ENCODE measurements at places on chromosomes 4 and X.

DNA sequence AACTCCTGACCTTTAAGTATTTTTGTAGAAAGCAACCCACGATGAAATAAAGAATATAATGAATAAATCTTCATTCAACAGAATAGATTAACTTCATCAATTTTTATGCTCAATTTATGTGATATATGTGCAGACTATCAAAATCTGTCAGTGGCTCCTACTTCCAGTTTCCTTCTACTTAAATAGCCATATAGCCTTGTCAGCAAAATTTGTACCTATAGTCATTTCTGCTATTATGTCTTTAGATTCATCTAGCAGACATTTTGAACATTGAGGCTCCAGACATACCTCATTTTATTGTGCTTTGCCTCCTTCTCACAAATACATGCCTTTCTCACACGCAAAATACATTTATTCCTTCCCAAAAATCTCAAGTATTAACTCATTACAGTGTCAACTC is 971.7 kb downstream of the FAM133A start:
- no peak for DNase-seq

GRCh38 chr4:19417256-19417655 is 834.4 kb upstream of the SLIT2 start:
- DNase-seq, result no peak

DNA sequence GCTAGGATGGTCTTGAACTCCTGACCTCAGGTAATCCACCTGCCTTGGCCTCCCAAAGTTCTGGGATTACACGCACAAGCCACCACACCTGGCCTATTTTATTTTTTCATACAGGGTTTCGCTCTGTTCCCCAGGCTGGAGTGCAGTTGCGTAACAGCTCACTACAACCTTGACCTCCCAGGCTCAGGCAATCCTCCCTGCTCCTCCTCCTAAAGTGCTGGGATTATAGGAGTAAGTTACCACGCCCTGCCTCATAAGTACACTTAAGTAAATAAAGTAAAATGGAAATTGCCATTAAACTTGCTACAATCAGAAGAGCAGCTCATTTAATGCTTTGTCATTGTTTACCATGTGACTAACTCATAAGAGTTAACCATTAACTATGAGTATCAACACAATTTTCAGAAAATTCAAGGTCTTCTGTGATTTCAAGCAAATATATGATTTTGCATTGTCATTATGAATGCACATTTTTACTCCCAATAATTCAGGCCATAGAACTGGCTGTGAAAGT is 12.3 kb downstream of the UGDH start:
- DNase-seq, result no peak

DNA sequence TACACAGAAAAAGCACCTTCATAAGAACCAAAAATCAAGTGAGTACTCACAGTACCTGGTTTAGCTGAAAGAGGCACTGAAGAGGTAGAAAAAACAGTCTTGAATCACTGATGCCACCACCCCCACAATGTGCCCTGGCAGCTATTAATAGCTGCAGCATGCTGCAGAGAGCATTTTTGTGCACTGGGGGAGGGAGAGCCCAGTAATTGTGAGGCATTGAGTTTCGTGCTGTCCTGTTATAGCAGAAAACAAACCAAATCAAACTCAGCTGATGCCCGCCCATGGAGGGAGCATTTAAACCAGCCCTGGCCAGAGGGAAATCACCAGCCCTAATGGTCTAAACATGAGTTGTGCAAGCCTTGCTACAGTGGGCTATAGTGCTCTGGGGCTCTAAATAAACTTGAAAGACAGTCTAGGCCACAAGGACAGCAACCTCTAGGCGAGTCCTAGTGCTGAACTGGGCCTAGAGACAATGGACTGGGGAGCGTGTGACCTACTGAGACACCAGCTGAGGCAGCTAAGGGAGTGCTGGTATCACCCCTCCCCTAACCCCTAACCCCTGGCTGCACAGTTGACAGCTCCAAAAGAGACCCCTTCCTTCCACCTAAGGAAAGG is 106.3 kb upstream of the TMLHE start:
- DNase-seq, result no peak

GRCh38 chr4:79764120-79764519 is 308.9 kb downstream of the ANTXR2 start:
- no peak for DNase-seq

- no peak for DNase-seq
These were observed 46.7 kb upstream of the IL2 start for GRCh38 chr4:122503214-122503613.

DNA sequence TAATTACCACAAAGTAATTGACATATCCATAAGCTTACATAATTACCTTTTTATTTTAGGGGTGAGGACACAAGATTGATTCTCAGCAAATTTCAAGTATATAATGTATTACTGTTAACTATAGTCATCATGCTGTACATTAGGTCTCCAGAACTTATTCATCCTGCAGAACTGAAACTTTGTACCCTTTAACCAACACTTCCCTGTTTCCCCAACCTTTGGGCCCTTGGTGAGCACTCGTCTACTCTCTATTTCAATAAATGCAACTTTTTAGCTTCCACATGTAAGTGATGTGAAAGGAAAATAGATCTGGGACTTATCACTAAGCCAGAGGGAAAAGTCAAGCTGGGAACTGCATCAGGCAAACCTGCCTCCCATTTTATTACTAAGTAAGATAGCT is 33.6 kb upstream of the CCNG2 start:
- no peak for DNase-seq

GRCh38 chrX:69103539-69103938 is 61.7 kb downstream of the PJA1 start:
- DNase-seq, result no peak

- peak; percentile 80 for DNase-seq
These were observed 570 bp downstream of the WDR44 start for GRCh38 chrX:118346258-118347094.

DNA sequence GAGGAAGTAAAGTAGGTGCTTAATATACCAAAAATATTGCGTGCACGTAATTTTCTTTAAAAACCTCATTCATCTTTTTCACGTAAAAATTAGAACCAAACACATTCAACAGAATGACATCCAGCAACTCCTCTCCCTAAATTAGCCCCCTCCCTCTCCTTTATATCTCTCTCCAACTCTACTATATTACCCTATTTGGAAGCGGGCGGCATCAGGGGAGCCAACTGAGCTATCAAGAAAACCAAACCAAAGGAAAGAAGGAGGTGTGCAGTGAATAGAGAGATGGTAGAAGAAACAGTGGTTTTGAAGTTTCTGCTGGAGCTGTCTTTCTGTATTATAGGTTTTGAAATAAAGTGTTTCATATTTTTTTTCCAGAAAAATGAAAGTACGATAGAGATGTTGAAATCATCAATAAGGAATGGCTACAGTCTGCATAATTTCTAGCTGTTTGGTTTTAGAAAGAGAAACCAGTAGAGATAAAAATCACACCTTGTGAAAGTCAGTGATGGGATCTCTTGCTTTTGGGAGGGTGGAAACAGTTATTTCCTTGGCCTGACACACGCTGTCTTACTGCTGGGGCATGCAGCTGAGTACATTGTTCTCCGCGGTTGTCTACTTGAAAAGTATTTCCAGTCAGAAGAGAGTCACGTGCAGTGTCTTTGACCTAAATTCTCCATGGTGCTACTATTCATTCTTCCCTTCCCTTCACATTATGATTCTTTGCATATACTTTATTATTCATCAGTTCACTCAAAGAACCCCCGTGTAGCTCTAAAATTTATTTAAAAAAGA is 94.1 kb upstream of the WDR17 start:
- no peak for DNase-seq

GRCh38 chrX:40485973-40486372 is 94.8 kb upstream of the ATP6AP2 start:
- DNase-seq, result no peak

DNA sequence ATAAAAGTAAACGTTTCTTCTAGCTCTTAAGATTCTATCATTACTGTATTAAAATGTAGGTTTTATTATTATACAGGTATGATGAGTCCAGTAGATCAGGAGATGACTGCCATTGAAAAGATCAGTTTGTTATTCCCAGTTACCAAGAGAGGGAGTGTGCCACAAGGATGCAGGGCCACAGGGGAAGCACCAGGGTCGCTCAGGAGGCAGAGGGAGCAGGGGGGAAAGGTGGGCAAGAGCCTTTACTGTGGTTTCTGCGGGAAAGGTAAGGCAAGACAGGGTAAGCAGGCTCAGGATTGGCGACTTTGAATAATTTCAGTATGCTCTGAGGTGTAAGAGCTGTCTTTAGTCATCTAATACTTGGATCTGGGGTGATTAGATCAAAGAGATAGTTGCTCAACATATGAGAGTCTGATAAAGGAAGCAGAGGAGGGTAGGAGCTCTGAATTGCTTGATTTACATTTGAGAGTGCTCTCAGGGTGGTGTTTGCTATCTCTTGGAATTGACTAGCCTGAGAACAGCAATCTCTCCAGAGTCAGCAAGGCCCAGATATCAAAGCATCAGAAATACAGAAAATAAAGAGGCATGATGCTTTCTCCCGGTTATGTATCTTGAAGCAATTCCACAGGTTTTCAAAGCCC is 86.0 kb downstream of the NDST3 start:
- DNase-seq, result no peak

- DNase-seq, result no peak
These were observed 436.0 kb upstream of the INTU start for GRCh38 chr4:127196655-127197352.

DNA sequence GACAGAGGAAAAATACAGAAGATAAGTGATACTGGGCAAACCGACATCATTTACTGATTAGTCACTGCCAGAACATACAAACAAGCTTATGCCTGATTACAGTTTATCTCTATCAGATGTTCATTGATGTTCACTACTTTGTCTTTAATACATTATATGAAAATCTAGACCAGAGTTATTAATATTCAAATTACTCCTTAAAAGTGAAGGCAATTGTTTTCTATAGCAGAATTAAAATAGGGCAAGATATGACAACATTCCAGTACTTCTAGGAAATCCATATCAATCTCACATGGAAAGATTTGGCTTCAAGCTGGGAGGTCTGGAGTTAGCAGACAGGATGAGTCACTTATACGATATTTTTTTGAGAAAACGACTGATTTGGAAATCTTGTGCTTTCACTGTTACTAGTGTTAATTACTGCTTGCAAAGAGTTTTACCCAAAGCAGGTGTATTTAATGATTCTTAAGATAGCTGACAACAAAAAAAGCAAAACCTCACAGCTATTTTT is 31.8 kb downstream of the HPGD start:
- DNase-seq, result no peak

- no peak for DNase-seq
These were observed 415.0 kb downstream of the ZNF674 start for GRCh38 chrX:46130247-46130646.

GRCh38 chr4:77348815-77349214 is 191.8 kb downstream of the CCNG2 start:
- no peak for DNase-seq

DNA sequence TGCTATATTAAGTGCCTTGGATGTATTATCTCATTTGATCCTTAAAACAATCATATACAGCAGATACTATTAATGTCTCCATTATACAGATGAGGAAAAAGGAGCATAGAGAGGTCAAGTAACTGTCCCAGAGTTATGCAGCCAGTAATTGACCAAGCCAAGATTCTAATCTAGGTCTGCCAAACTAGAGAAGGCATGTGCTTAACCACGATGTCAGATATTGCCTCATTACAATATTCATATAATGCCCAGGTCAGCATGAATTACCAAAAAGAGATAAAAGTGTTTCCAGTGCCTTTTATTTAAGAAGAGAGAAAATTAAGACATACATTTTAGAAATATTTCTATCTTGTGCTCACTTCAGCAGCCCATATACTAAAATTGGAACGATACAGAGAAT is 7.1 kb downstream of the ARHGEF6 start:
- no peak for DNase-seq

- no peak for DNase-seq
These were observed 263.1 kb downstream of the SPRY1 start for GRCh38 chr4:123659730-123660129.

GRCh38 chr4:99861120-99861905 is 32.9 kb downstream of the LAMTOR3 start:
- DNase-seq, result no peak

- DNase-seq, result peak; percentile 78
These were observed 39.2 kb downstream of the SGMS2 start for GRCh38 chr4:107863850-107864371.

- DNase-seq, result no peak
These were observed 27.0 kb downstream of the MGARP start for GRCh38 chr4:139253046-139253445.

GRCh38 chrX:17432158-17432557 is 57.2 kb downstream of the NHS start:
- DNase-seq, result no peak

DNA sequence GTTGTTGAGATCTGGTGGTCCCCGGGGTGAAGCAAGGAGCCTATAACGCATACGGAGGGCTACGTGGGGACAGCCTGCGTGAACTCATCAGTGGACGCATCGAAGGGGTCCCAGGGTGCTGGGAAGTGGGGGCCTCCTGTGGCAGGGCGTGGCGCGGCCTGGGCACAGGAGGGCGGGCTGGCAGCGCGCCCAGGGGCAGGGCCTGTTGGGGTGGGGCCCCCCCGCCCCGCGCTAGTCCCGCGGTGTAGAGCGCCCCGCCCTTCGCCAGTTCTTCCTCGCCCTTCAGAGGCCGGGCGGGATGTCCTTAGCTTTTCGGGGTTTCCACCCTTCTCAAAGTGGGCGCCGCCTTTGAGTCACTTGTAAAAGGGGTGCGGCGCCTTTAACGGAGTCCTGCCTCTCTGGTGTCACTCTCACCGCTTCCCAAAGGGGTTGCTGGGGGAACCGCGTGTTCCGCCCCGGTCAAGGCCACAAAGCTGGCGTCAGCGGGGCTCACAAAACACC is 632 bp downstream of the PLP2 start:
- DNase-seq, result peak; percentile 91

DNA sequence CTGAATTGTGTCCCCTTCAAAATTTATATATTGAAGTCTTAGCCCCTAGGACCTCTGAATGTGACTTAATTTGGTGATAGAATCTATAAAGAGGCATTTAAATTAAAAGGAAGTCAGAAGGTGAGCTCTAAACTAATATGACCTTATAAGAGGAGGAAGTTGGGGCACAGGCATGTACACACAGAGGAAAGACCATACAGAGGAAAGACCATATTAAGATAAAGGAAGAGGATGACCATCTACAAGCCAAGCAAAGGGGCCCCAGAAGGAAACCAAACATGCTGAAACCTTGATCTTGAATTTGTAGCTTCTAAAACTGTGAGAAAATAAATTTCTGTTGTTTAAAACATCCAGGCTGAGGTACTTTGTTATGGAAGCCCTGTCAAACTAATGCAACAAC is 26.9 kb upstream of the CYBB start:
- DNase-seq, result no peak

- no peak for DNase-seq
These were observed 15.8 kb downstream of the ART3 start for GRCh38 chr4:76090241-76090691.

- no peak for DNase-seq
These were observed 63.3 kb downstream of the AFAP1 start for GRCh38 chr4:7876201-7876875.
